ENCODE measurements at places on chromosomes 12 and 14.

DNA sequence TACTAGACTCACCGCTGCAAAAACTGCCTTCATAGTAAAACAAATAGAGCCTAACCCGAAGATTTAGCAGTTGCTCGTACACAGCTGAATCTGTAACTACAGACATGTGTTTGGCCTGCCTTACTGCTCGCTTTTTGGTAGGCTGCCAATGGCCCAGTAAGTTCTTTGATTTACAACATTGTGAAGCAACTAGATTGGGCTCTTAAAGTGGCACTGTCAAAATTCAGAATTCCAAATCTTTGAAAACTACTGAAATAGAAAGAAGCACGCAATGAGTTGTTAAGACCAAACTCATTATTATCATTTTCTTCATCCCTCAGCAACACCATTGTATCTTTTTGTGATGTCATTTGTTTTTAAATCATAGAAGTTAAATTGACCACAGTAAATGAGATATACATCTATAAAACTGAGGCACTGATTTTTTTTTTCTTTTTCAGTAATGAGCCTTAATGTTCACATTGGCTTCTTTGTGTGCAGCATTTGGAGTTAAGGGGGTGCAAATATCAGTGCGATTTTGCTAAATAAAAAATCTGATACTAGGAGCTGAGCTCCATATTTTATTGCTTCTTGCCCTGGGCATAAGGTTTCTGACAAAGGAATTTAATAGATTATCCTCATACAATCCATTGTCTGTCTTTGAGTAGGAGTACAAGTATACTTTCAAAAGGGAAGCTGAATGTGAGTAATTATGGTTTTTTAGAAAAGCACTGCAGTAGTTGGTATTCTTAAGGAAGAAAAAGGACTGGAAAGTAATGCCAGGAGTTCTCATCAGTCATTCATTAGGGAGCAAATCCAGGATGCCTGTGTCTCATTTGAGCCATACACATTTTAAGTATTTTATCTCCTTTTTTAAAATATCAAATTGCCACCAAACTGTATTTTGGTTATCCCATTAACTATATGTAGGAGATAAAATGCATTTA lies 138.5 kb downstream of the KICS2 start:
- DNase-seq, result no peak

- DNase-seq, result no peak
These were observed 51.3 kb downstream of the CFAP251 start for GRCh38 chr12:121969726-121970125.

DNA sequence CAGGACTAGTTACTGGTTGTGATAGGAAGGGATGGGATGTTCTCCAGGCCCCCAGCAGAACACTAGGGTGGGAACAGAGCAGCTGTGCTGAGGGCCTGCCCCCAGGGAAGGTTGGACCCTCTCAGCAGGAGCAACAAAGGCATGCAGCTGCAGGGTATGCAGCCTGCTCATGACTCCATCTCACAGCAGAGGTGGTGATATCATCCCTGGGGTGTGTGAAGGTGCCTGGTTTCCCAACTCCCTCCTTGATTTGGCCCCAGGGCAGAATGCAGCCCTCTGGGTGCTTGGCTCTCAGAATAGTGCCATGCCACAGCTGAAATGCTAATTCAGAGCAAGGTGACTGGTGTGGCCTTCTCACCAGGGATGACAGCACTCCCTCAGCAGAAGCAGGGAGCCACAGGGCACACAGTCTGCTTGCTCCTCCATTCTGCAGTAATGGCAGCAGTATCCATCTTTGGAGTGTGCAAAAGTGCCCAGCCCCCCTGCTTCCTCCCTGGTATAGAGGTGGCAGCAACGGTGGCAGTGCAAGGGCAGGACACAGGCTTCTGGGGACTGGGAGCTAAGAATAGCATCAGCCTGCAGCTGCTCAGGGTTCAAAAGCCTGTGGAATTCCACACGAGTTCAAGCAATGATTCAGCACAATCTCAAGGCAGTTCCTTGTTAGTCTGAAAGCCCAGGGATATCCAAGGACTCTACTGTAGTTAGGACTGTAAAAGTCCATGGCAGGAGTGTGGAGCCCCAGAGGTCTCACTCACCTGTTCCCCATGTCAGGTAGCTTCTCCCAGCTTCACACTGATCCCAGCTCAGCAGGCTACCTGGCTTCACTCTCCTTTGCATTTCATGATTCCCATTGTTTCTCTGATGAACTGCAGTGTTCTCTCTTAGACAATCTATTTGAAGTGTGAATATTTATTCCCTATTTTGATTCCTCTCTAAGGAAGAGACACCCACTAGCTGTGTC lies 298.1 kb upstream of the FOXG1 start:
- DNase-seq, result no peak

GRCh38 chr12:53746592-53747092 lies 5.1 kb downstream of the CISTR start:
- peak; percentile 79 for DNase-seq

DNA sequence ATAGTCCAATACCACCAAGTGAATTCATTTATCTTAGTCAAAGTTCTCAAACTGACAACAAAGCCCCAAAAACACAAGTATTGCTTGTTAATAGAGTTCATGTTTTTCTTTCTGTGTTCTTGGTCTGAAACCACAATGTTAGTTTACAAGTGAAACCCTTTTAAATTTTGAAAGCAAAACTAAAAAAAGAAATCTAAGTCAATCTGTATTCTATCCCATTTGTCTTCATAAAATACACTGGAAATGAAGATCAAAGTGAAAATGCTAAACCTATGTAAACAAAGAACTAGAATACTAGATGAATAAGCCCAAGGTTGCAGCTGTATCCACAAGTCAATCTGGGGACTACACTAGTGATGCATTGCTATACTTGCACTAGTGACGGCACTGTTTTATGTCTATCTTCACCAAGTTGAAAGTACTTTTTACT lies 10.4 kb downstream of the MAP4K5 start:
- no peak for DNase-seq

DNA sequence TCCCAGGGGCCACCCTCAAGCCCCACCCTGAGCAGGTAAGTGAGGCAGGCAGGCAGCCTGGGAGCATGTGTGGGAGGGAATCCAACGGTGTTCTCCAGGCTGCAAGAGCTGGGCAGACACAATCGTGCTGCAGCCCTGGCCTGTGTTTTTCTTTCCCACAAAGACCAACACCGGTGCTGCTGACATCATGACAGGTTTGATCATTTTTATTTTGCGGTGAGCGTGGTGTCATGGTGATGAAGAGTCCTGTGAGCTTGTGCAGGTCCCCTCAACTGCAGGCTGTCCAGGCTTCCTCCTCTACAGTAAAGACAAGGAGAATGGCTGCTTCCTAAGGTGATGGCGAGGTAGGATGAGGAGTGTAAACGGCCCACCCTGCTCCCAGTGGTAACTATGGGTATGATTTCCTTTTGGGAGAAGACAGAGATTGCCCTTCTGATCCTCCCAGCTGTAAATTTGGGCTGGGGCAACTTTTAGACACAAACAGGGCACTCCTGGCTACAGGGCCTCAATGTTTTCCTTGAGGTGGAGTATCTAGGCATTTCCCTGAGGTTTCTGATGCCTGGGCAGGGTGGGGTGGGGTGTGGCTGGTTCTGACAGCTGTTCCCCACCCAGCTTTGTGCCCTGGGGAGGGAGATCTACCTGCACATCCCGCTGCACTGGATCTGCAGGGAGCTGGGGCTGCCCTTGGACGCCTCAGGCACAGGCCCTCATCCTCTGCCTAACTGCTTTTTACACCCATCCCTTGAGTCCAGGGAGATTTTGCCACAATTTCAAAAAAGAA lies 109.1 kb downstream of the VCPKMT start:
- DNase-seq, result no peak

- no peak for DNase-seq
These were observed 47.0 kb downstream of the SIX1 start for GRCh38 chr14:60602291-60602690.
